HCEC 1CT (cell line): ENCODE measurements at places on chromosomes 6 and 20.

DNA sequence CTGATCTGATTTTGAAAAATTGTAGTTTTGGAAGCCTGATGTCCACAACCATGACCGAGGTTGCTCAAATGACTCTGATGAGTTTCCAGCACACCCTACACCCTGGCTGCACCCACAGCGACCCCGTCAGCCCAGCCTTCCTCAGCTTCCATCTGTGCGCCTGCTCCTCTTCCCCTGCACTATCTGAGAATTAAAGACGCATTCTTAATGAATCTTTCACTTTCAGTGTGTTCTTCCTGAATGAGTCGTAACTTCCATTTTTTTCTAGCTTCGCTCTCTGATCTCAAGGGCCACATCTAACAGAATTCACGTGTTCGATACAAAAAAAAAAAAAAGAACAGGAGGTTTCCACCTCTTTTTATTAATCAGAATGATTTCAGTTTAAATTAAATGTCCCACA lies 21.3 kb upstream of the RREB1 start:
- DNase-seq: peak; percentile 61

GRCh38 chr6:149303468-149303867 lies 14.0 kb upstream of the TAB2 start:
- no peak for DNase-seq

GRCh38 chr20:20887593-20888265 lies 175.3 kb upstream of the RALGAPA2 start:
- no peak for DNase-seq

DNA sequence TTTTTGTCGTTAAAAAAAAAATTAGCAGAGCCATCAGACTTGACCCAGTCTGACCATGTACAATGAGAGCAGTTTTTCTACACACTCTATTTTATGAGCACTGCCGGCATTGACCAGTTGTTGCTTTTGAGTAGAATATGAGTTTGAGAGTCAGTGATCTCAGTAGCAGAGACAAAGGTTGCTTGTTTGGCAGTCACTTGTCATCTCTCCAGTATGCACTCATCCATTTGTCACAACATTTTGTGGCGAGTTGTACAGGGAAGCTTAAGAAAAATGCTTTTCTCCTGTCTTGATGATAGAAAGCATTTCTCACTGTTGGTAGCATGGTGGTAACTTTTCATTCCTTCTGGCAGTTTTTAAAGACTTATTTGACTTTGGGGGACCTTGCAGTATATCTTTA lies 159.9 kb downstream of the MMS22L start:
- no peak for DNase-seq

DNA sequence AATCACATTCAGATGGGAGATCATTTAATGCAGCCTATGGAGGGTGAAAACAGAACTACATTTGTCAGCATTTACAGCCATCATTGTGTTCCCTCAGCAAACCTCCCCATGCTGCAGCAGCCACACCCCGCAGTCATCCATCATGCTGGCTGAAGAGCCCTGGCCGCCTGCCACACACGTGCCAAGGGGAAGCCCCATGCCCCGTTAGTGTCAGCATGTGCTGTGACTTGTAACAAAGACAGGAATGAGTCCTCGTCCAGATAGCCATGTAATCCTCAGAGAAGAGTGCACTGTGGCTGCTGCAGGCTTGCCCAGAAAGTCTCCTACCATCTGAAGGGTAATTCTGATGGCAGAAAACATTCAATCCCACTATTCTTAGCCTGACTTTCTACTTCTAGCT lies 1097.8 kb downstream of the KIF16B start:
- DNase-seq: no peak

- DNase-seq: no peak
These were observed 193.2 kb upstream of the SALL4 start for GRCh38 chr20:51995551-51995951.

DNA sequence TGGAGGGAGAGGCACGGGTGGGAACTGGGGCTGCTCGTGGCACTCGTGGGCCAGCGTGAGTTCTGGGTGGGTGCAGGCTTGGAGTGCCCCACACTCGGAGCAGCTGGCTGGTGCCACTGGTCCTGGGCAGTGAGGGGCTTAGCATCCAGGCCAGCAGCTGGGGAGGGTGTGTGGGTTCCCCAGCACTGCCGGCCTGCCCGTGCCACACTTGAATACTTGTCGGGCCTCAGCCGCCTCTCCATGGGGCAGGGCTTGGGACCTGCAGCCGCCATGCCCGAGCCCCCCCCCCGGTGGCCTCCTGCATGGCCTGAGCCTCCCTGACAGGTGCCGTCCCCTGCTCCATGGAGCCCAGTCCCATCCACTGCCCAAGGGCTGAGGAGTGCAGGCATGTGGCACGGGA lies 207.2 kb downstream of the CD109 start:
- no peak for DNase-seq

GRCh38 chr6:168506460-168506859 lies 65.5 kb downstream of the SMOC2 start:
- no peak for DNase-seq

DNA sequence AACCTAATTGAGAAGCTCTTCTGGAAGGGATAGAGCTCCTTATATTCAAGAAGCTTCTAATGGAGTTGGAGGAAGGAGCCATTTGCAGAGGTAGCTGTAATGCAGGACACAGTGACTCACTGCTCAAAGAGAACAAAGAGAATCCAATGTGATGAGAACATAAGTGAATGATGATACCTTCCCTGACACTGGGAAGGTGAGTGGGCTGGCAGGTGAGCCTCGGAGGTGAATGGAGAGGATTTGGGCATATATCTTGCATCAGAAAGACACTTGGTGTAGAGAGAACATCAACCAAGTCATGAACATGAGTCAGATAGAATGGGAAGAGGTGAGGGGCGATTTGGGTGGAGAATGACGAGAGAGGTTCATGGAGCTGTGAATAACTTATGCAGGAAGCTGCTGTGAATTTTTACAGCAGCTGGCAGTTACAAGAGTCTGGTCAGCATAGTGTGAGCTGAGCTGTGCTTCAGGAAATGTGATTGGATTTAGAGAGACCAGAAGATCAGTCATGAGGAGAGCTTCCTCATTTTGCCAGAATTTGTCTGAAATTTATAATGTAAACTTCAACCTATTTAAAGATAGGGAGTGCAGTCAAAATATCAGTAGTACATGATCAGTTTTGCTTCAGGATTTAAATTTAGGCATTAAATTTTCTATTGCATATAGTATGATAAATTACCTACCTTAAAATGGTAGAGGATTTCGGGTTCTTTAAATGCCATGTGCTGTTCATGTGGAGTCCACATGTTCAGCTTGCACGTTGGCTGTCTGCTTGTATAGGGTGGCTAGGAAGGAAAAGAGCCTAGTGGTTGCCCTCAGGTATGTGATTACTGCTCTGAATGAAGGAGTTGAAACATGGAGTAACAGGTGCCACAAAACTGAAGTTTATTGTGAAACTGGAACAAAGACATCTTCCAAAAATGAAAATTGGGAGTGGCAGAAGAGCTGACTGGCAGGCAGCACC lies 59.2 kb upstream of the KIF25 start:
- DNase-seq: no peak

GRCh38 chr6:168851460-168852375 lies 401.9 kb downstream of the THBS2 start:
- no peak for DNase-seq

DNA sequence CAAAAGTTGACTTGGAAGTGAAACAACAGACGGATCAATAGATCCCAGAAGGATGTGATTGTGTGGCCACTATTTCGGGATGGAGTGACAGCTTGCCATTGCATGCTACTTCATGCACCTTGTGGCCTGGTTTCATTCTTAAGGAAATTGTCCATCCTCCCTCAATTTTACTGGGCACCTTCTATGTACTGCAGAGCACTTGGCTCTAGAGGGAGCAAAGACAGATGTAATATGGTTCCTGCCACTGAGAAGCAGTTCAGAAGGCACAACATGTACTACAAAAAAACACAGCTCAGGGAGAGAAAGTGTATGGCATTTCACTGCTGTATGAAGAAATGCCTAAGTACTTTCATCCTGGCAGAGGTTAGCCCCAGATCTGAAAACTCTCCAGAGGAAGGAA lies 91.9 kb downstream of the FOXA2 start:
- DNase-seq: no peak

DNA sequence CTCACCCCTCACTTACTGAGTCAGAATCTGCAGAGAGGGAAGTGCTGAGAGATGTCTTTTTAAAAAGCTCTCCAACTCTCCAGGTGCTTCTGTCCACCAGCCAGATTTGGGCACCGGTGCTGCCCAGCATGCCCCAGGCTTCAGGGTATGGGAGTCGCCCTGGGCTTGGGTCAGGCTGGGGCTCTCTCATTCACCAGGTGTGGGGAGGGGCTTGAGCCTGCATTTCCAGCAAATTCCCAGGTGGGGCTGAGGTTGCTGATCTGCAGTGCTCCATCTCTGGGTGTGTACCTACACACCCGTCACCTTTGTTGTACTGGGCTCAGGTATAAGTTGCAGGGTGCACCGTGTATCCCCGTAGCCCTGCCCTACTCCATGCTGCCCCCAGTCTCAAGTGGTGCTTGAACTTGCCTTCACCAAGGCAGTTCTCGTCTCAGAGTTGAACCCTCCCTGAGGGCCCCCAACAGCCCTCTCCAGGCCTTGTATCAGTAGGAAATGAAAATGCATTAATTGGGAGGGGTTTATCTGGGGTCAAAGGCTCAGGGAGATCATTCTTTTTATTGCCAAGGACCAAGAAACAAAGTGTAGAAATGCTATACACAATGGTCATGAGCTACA lies 23.5 kb downstream of the PPP1R3G start:
- DNase-seq: no peak

DNA sequence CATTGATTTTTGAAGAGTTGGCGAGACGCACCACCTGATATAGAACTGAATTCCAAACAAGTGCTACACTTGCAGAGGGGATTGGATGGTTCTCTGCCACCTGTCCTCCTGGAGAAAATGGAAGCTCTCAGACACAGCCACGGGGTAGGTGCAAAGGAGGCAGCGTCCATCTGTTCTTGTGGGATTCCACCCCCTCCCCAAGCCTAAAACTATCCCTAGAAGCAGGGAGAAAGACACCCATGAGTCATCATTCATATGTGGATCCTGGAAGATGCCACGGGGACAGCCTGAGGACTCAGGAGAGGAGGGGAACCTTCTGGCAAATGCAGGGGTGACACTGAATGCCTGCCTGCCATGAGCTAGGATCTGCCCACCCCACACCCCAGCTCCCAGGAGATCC lies 171.3 kb upstream of the CST7 start:
- DNase-seq: no peak

DNA sequence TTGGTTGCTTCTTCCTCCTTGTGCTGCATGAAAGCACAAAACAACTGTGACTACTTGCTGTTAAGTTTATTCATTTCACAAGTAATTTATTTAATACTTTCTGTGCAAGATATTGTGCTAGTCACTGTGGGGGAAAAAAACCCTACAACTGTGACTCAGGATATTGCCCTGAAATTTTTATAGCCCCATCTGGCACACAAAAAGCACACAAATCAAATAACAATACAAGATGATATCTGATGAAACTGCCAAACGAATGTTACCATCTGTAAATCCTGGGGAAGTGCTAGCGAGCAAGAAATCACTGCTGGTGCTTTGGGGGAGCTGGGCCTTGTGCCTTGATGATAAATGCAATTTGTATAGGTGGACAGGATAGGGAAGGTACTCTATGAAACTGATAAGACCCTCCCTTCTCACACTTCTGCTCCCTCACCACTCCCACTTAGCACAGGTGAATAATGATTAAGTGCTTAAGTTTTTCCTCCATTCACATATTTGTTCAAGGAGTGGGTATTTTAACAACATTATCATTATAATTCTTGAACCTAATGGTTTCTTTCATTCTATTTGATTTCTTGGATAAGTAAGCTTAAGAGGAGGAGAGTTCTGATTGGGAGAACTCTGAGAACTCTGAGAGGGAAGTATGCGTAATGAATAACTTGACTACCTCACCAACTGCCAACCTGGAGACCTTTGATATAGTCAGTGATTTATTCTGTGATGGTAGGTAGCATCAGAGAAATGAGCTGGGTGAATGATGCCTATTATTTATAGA lies 115.3 kb downstream of the RTN4IP1 start:
- peak; percentile 69 for DNase-seq

GRCh38 chr6:155493694-155494143 lies 38.1 kb upstream of the NOX3 start:
- peak; percentile 99 for DNase-seq

DNA sequence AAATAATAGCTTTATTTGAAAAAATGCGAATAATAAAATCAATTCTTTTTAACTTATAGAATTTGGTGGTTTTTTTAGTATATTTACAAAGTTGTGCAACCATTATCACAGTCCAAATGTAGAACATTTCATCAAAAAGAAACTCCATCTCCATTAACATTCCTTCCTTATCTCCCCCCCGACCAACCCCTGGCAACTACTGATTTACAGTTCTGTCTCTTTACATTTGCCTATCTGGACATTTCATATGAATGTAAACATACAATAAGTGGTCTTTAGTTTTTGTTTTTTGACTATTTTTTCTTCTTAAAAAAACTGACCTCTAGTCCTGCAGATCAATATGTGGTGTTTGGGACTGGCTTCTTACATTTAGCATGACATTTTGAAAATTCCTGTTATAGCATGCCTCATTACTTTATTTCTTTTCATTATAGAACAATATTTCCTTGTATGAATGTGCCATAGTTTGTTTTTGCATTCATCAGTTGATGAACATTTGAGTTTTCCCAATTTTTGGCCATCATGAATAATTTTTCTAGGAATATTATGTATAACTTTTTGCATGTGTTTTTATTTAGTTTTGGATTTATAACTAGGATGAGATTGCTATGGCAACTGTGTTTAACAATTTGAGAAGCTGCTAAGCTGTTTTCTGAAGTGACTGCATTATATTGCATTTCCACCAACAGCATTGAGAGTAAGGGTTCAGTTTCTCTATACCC lies 344.7 kb downstream of the NKAIN2 start:
- DNase-seq: no peak

- peak; percentile 34 for DNase-seq
These were observed 69.6 kb upstream of the ADGRF1 start for GRCh38 chr6:47111685-47112084.

GRCh38 chr6:54284161-54284860 lies 23.9 kb upstream of the TINAG start:
- DNase-seq: no peak

GRCh38 chr20:4920131-4920530 lies 81.2 kb downstream of the SLC23A2 start:
- no peak for DNase-seq

GRCh38 chr6:51996296-51996947 lies 91.0 kb downstream of the PKHD1 start:
- DNase-seq: no peak

GRCh38 chr20:10429443-10429981 lies 4.5 kb downstream of the MKKS start:
- no peak for DNase-seq

GRCh38 chr20:51382986-51383821 lies 159.3 kb downstream of the NFATC2 start:
- no peak for DNase-seq
